ENCODE measurements at places on chromosomes 5 and 9. TPM values are rescaled to one million over a fixed set of nuclear protein-coding genes. Genes with fewer than 3 reads are reported as not detected.

Gene DIPK1B
- total RNA-seq, result 17.1 TPM

GRCh38 chr5:39341896-39342295, 22.4 kb downstream of the C9 start:
- no peak for DNase-seq

- no peak for DNase-seq
Observed at GRCh38 chr5:83426855-83427254, 44.7 kb upstream of the VCAN start.

GRCh38 chr5:148808864-148809642, 17.4 kb upstream of the ADRB2 start:
- no peak for DNase-seq

DNA sequence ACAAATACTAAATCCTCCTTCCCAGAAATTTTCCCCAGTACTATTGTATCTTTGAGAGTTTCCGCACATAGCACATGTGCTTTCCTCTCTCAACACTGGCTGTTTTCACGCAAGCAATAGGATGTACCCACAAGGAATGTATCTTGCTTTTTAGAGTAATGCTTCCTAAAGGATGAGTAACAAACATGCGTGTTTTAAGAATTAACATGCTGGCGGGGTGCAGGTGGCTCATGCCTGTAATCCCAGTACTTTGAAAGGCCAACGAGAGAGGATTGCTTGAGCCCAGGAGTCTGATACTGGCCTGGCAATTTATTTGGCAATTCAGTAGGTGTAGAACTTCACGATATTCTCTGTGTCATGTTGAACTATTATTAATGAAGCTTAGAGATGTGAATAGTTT, 4.6 kb downstream of the RUFY1 start:
- DNase-seq, result no peak

DNA sequence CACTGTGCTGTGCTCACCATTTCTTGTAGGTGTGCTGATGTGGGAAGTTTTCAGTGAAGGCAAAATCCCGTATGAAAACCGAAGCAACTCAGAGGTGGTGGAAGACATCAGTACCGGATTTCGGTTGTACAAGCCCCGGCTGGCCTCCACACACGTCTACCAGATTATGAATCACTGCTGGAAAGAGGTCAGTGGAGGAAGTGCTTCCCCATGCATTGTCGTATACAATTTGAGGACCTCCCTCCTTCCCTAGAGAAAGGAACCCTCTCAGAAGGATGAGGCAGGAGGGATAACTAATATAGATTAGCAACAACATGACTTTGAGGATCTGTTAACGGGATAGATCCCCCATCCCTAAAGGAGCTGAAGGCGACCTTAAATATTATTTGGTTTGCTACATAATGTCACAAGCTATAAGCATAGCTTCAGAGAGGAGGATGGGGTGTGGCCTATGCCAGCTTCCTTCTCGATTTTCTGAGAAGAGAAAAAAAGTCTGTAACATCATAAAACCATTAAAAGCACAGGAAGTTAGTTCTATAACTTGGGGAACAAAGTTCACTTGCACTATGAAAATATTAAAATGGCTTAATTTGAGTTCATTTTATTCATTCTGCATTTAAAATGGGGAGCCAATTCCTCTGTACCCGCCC, 17.0 kb upstream of the CYFIP2 start:
- no peak for DNase-seq
